Thyroid gland (tissue), 4 donors: ENCODE measurements at places on chromosomes 4 and X. TPM values are rescaled to one million over a fixed set of nuclear protein-coding genes. Genes with fewer than 3 reads are reported as not detected.

DNA sequence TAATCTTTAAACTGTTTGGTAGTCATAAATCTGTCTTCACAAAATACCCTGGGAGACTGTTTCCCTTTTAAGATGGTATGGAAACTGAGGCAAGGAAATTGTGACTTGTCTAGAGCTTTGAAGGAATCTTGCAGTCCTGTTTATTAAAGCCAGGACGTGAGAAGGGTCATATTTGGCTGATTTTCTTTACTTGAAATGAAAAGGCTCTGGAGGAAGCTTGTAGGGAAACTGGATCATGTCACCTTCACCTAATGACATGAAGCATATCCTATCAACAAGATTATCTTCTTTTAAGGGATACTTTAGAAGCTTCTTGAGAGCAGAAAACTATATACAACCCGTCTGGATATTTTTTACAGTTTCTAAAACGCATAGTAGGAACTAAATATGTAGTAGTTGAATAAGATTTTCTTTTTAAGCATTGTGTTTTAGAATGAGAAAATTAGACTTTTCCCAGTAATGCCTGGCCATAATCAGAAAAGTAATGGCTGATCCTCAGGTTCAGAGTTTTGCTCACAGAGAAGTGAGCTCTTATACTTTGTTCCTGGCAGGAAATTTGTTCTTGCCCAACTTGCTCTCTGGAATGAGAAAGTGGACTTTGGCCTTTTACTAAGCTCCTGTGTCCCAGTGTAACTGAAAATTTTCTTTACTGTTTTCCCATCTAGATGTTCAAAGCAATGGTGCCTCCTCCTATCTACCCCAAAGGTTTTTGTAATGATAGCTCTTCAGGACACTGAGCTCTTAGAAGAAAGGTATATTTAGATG, 136.8 kb upstream of the AFF2 start:
- no peaks in the 10 kb centered on the region for H3K36me3 ChIP-seq
- H3K4me1 ChIP-seq = no peaks in the 10 kb centered on the region
- no peak for DNase-seq

- no peaks in the 10 kb centered on the region for H3K36me3 ChIP-seq
- no peak overlapping the region for H3K4me3 ChIP-seq
- no peaks in the 10 kb centered on the region for H3K27me3 ChIP-seq
- no peak for DNase-seq
- no peaks in the 10 kb centered on the region for H3K4me1 ChIP-seq
- H3K27ac ChIP-seq = no peak overlapping the region
Measured at GRCh38 chr4:61254406-61254805, 54.3 kb downstream of the ADGRL3 start.

DNA sequence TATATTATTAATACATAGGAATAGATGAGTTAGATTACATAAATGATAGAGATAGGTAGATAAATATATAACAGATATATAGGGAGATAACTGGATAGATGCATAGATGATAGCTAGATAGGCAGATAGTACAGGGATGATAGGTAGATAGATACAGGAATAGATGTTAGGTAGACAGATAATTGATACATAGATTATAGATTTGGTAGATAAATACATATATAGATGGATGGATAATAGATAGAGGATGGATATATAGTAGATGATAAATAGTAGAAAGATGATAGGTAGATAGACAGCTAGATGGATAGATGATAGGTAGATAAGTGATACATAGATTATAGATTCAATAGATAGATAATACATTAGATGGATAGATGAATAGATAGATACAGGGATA, 283.6 kb downstream of the SHOX start:
- no peak overlapping the region for H3K4me3 ChIP-seq
- no peak for DNase-seq
- H3K27me3 ChIP-seq = no peaks in the 10 kb centered on the region
- no peaks in the 10 kb centered on the region for H3K36me3 ChIP-seq

DNA sequence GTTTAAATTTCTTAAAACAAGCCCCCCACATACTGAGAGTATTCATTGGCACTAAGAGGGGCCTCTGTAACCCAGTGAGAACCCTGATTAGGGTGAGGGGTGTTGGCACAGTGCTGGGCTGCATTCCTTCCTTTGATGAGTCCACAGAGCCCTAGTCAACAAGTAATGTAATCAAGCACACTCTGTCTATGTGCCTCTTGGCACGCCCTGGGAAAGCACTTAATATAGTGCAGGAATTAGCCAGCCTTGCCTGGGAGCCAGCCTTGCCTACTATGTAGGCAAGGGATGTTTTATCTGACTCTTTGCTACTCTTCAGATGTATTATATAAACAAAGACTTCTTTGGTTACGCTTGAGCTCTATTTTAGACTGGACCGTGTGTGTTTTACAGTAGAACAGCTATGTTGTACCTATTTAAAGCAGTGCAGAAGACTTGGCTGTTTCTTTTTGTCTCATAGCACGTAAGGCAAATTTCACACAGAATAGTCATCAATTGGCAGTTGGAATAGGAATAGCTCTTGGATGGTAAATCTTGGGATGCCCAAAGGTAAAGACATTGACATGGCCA, 64.3 kb downstream of the FRAS1 start:
- no peak overlapping the region for H3K4me3 ChIP-seq
- H3K36me3 ChIP-seq = no peaks in the 10 kb centered on the region
- peak overlapping the region; percentile 74 for H3K27ac ChIP-seq
- peak; percentile 91 for DNase-seq
- peaks cover 34% of the 10 kb centered on the region for H3K4me1 ChIP-seq

DNA sequence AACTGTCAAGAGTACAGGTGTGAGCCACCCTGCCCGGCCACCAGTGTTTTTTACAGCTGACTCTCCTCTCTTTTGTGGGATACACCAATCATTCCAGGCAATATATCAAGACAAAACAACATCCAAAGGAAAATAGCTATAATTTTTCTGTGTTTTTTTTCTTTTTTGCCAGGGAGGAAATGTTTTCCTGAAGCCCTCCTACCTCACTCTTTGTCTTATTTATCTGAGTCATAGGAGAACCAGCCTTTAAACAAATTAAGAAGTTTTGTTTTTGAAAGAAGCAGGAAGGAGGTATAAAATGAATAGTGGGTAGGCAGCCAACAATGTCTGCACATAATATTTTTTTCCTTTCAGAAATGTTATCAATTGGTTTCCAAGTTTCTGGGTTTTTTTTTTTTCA, 493.9 kb downstream of the CCSER1 start:
- no peak for DNase-seq
- H3K4me1 ChIP-seq = no peaks in the 10 kb centered on the region
- no peaks in the 10 kb centered on the region for H3K36me3 ChIP-seq

DNA sequence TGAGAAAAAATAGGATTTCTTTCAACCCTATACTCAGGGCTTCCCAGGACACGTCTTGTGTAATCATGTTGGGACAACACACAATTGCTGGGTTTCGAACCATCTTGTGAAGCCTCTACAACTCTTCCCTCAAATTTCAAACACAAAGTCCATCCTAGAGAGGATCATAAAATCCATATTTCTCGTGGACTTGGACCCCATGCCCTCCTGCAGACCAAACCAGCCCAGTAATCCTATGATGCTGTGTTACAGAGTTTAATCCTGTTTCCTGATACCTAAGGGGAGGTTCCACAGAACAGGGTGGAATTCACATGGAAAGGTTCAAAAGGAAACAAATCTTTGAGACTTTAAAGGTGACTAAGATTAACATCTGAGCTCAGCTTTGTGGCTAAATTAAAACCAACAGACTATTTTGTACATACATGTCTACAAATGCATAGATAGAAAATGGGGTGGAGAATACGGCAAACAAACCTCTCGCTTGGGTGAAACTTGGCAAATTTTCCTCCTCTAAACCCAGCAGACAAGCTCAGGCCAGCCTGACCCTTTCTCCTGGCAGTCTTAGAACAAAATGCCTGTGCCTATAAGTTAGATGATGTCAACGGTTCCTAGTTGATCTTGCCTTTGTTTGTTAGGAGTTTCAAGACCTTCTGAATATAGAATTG, 38.1 kb downstream of the EGFL6 start:
- no peaks in the 10 kb centered on the region for H3K4me1 ChIP-seq
- H3K36me3 ChIP-seq = no peaks in the 10 kb centered on the region
- H3K27me3 ChIP-seq = peaks cover 4% of the 10 kb centered on the region
- H3K4me3 ChIP-seq = no peak overlapping the region

Gene ARHGEF6
- total RNA-seq = 4.9 TPM

Gene SPATA18
- total RNA-seq = 1.4 TPM

Gene C4orf51
- total RNA-seq = not detected

Gene CCDC160
- 0.81 TPM for total RNA-seq

Gene STATH
- total RNA-seq = not detected

Gene CXorf38
- 49.1 TPM for total RNA-seq
